ENCODE measurements at places on chromosomes 12 and 14.

GRCh38 chr14:81324011-81324410, 76.1 kb downstream of the STON2 start:
- DNase-seq, result no peak

DNA sequence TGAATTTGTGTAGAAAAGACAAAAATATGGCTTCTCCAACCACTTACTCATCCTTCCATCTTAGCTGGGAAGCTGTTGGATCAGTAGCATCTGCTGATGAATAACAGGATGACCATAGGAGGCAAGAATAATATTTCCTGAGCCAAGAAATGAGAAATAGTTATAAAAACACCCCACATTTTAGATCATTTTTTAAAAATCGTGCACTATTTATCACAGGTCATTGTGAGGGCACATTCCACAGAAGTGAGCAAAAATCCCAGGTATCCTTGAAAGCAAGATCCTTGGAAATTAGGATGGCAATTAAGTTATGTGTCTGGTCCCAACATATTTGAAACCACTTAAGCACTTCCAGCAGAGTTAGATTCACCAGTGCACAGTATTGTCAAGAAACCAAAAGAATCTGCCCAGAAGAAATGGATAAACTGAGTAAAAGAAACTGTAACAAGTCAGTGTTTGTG, 8.4 kb downstream of the FAR2 start:
- no peak for DNase-seq

DNA sequence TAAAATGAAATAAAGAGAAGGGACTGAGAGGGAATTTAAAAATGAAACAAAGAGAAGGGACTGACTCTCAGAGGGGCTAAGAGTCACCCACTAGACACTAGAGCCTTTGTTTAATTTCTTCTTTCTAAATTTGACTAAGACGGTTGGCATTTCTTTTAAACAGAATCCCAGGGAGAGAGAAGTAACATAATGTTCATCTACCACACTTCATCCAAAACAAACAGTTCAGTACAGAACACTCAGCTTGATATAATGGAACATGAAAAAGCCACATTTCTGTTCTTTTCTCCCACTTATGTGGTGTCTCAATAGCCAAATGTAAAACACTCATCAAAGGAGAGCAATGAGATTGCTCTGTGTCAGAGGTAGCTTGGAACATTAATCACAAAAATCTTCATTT, 10.1 kb upstream of the NT5DC3 start:
- DNase-seq, result no peak

DNA sequence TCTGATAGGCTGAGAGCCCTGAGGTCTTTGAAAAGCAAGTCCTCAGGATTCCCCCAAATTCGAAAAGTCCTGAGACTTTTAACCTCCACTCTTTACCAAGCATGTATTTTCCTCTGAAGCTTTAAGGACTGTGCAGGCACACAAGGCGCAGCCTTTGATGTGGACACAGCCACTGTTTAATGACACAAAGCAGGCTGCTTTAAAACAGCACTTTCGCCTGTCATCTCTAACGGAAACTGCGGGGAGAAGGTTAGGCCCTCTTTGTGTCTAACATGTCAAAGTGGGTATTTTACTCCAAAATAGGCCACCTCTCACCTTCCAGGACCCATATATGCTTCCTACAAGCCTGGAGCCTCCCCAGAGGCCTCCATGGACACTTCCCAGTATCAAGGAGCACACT, 159.2 kb downstream of the GCH1 start:
- no peak for DNase-seq

- DNase-seq, result no peak
Observed at GRCh38 chr12:2283480-2283879, 230.7 kb downstream of the CACNA1C start.

DNA sequence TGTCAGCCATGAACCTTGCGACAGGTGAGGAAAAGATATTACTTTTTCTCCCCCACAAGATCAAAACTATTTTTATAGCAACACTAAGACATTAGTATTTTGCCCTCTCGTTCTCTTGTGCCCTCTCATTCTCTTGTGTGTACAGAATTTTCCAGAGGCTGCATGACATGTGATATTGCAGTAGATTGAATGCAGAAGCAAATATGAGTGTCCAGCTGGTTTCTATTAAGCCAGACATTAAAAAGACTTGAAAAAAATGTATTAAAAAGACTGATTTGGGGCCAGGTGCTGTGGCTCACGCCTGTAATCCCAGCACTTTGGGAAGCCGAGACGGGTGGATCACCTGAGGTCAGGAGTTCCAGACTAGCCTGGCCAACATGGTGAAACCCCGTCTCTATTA, 63.7 kb upstream of the ZFP36L1 start:
- no peak for DNase-seq

- DNase-seq, result no peak
Observed at GRCh38 chr14:92317511-92317910, 5.5 kb upstream of the SLC24A4 start.

DNA sequence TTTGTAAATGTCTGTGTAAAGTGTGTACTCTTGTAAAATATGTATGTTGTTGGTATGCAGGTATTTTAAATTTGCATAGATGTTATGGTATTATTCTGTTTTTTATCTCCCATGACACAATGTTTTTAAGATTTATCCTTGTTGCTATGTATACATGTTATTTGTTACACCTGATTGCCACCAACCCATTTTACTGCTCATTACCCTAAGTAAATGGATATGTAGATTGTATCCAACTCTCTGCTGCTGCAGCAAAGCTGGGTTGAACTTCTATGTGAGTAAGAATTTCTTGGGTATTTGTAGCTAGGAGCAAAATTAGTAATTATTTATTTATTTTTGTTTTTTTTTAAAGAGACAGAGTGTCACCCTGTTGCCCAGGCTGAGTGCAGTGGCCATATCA, 6.2 kb downstream of the APAF1 start:
- DNase-seq, result no peak
